ENCODE measurements at places on chromosomes 13 and 19.

DNA sequence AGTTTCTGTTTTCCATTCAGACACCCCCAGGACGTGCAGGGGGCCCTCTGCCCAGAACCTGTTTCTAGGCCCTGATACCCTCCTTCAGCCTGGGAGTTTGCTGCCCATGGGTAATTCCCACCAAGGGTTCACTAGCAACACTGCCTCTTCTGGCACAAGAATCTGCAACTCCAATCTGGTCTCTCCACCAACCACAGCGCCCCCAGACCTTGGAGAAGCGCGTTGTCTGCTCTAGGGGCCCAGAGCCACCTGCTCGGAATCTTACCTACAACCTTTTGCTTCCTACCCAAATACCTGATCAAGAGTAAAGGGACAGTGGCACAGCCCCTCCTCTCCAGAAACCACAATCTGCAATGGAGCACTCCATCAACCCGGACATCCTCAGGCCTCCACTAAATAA is 763 bp downstream of the ZNF180 start:
- no peak for DNase-seq

- no peak for DNase-seq
Measured at GRCh38 chr19:13240312-13241022, 90.3 kb downstream of the IER2 start.

- DNase-seq = no peak
Measured at GRCh38 chr13:79508224-79508961, 27.4 kb downstream of the NDFIP2 start.

GRCh38 chr19:4206818-4207484 is 22.4 kb upstream of the EBI3 start:
- no peak for DNase-seq

DNA sequence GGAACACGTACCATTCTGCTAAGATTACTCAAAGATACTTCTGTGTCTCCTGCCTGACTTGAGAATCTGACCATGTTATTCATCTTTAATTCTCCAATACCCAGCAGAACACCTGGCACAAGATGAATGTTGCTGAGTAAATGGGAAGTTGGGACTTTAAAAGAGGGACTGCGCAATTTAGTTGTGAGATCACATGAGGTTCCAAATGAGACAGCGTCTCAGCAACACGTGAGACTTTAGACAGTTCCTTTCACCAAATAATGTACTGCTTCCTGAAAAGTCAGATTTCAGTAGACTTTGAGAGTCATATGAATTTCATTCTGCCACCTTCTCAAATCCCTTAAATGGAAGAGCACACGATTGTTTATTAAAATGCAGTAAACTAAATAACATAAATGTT is 36.7 kb downstream of the DOCK9 start:
- DNase-seq = no peak

DNA sequence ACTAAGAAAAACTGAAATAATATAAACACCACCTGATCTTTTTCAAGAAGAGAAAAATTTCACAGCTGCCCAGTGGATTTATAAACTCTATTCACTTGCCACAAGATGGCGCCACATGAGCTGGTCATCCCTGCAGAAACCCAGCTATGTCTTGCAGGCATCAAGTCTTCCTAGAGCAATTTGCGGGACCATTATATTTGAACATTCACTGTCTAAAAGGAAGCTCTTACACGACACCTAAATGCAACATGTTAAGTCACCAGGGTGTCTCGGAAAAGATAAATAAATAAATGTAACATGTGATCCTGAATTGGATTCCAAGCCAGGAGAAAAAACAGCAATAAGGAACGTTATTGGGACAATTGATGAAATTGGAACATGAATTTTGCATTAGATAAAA is 20.3 kb upstream of the AKT2 start:
- DNase-seq = peak; percentile 67

- no peak for DNase-seq
Measured at GRCh38 chr13:45119469-45119990, 780 bp upstream of the GTF2F2 start.

GRCh38 chr13:19634256-19634740 is 839 bp downstream of the MPHOSPH8 start:
- DNase-seq = no peak

GRCh38 chr19:3545669-3546034 is 6.7 kb downstream of the TEKTIP1 start:
- no peak for DNase-seq

DNA sequence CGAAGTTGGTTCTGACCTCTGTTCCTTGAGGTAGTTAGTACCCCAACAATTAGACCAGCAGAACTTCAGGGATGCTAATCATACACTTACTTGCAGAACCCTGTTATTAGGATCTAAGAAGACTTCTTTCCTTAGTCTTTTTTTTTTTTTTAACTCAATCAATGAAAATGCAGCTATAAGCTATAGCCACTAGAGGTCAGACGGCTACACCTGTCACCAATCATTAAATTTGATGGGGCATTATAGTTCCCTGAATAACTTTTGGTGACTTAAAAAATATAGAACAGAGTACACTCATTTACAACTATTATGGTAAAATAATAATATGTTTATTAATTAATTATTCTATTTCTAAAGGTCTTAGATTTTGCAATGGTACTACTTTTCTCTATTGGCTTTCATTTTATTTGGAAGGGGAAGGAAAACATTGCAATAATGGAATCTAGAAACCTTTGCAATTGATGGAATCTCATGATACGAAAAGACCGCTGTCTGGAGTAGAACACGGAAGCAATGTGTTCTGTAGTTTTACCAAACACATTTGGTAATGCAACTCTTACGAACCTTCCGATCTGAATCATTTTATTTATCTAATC is 483.2 kb downstream of the DIAPH3 start:
- peak; percentile 8 for DNase-seq

- no peak for DNase-seq
Measured at GRCh38 chr19:7643031-7643415, 6.1 kb downstream of the STXBP2 start.

DNA sequence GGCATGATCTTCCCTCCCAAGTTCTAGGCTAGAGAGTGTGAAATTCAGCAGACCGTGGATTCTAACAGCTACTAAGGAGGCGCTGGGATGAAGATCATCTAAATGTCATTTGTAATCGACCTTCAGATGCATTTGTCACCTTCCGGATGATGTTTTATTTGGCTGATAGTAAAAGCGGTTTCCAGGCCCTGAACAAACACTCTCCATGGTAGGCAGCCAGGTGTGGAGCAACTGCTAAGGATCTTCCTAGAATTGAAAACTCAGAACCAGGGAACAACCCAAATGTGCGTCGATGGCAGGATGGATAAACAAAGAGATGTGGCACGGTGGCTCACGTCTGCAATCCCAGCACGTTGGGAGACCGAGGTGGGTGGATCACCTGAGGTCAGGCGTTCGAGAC is 107.2 kb upstream of the CACNA1A start:
- peak; percentile 95 for DNase-seq

- no peak for DNase-seq
Measured at GRCh38 chr19:53664760-53665159, 33.0 kb downstream of the DPRX start.

DNA sequence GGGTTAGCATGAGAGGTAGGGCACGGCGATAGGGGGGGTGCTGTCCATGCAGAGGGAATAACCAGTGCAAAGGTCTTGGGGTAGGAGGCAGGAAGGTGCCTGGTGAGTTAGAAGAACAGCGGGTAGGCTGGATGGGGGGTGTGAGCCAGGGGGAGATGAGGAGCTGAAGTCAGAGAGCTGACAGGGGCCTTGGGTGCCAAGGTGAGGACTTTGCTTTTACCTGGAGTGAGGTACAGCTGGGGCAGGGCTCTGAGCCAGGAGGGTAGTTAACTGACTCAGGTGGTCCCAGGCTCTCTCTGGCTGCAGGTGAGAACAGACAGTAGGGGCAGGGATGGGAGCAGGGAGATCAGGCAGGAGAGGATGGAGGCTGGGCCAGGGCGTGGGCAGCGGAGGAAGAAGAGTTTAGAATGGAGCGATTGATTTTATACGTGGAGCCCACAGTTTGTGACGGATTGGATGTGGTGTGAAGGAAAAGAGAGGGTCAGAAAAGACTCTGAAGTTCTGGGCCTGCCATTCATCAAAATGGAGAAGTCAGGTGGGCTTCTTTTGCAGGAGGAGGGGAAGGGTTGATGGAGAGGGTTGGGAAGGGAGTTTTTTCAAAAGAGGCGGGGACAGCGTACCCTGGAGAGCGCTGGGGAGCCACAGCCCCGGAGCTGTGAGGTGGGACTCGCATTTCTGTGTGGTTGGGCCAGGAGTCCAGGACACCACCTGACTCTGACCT is 1.2 kb upstream of the GRAMD1A start:
- DNase-seq = no peak

GRCh38 chr19:39160889-39161672 is 35.5 kb downstream of the PAK4 start:
- DNase-seq = no peak

GRCh38 chr13:62337109-62337880 is 921.6 kb upstream of the PCDH20 start:
- DNase-seq = no peak

GRCh38 chr13:107866941-107867623 is 348.3 kb downstream of the LIG4 start:
- DNase-seq = no peak

DNA sequence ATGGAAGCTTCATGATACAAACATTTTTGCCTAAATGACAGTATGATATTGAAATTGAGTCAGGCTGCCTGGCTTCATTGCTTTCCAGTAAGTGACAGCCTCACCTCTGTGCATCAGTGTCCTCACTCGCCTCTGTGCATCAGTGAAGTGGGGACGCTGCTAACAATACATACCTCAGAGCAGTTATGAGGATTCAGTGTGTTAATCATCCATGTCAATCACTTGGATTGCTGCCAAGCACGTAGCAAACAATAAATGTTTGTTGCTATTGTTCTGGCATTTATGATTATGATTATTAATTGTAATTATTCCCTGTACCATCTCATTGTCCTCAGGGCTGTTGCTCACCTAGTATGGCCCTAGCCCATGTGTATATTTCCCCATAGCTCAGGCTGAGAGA is 8.8 kb downstream of the PPP2R1A start:
- no peak for DNase-seq

- DNase-seq = peak; percentile 43
Measured at GRCh38 chr13:24693862-24694471, 13.8 kb downstream of the ATP12A start.

DNA sequence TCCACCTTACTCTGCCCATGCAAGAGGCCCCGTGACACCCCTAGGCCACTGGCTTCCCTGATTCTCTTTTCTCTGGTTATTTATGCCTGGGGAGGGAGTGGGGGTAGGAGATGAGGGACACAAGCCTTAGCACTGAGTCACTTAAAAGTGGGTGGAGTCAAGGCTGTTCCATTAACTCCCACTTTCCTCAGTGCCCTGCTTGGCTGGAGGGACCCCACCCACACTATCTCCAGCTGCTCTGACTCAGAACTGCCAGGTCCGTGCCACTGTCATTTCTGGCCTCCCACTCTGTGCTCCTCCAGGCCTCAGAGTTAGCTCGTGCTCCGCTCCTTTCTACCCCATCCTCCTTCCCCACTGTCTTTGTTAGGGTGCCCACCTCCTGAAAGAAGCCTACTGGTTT is 113.4 kb upstream of the UQCRFS1 start:
- DNase-seq = no peak

- DNase-seq = peak; percentile 36
Measured at GRCh38 chr13:85806553-85807175, 7.4 kb upstream of the SLITRK6 start.

GRCh38 chr13:111267784-111268183 is 52.7 kb upstream of the TEX29 start:
- DNase-seq = no peak

DNA sequence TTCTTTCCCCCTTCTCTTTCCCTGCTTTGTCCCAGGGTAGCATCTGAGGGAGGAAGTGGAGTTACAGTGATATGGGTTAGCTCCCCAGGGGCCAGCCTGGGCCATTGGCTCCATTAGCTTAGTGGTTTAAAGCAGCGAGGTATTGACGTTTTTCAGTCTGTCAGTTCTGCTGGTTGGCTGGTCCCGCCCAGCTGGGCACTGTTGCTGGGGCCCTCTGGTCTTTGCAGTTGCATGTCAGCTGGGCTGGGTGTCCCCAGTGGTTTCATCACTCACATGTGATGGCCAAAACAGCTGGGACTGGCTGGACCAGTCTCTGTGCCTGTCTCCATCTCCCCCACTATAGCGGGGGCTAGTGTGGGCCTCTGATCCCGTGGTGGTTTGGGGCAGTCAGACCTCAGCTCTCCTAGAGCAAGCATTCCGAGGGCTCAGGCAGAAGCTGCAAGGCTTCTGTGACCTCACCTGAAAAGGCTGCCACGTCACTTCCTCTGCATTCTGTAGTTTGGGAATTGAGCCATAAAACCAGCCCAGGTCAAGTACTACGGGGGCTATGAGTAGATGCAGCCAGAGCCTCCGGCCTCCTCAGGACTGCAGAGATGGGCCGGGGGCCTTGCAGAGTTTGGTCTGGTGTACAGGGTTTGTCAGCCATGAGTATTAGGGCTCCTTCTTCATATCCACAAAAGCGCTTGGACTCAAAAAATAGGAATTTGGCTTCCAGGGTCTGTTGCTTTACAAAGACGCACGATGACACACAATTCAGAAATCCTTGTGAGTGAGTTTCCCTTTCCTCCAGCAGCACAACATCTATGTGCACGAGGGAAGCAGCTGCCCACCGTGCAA is 30.0 kb downstream of the TSSK6 start:
- DNase-seq = no peak

DNA sequence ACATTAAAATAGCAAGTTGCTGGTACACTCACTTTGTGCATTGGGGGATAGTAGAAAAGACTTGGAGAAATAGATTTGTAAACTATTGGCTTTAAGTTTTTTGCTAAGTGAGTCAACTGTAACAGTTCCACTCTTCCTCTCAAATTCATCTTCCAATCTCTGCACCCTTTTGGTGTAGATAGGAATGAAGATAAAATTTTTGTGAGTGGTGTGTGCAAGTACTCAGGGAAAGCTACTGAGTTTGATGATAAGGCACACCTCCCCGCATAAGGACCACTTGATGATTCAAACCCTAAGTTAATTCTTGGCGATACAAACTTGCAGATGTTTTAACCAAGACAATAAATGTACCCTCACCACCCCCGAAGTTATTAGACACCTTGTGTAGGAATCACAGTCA is 168.3 kb upstream of the SLITRK1 start:
- no peak for DNase-seq

DNA sequence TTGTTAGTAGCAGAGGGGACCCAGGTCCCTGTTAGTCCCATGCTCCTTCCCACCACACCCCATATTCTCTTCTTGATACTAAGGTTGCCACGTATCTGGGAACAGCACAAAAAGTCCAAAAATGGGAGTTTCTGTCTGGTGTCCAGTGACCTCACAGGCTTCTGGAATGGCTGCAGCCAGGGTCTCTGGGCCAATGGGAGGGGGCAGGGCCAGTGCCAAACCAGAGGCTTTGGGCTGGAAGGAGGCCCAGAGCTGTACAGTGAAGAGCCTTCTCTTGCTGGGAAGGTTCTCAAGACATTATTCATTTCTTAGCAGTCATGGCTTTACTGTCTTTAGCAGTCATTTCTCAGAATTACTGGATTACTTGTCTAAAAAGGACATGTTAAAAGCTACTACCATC is 119.2 kb downstream of the FRY start:
- DNase-seq = no peak

- no peak for DNase-seq
Measured at GRCh38 chr13:22134261-22134660, 463.4 kb downstream of the FGF9 start.

GRCh38 chr13:21402586-21403307 is 56.4 kb downstream of the ZDHHC20 start:
- DNase-seq = no peak

Data from DMS153 (cell line).